ENCODE measurements at places on chromosomes 11 and 22.

DNA sequence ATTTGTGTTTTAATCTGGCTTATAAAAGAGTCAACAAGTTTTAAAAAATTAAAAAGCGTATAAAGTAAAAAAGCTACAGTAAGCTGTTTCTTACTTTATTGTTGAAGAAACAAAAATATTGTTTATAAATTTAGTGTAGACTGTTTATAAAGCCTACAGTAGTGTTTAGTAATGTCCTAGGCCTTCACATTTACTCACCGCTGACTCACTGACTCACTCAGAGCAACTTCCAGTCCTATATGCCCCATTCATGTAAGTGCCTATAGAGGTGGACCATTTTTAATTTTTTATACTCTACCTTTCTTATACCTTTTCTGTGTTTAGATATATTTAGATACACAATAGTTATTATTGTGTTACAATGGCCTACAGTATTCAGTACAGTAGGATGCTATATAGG is 12.2 kb downstream of the MPPED2 start:
- DNase-seq: no peak

DNA sequence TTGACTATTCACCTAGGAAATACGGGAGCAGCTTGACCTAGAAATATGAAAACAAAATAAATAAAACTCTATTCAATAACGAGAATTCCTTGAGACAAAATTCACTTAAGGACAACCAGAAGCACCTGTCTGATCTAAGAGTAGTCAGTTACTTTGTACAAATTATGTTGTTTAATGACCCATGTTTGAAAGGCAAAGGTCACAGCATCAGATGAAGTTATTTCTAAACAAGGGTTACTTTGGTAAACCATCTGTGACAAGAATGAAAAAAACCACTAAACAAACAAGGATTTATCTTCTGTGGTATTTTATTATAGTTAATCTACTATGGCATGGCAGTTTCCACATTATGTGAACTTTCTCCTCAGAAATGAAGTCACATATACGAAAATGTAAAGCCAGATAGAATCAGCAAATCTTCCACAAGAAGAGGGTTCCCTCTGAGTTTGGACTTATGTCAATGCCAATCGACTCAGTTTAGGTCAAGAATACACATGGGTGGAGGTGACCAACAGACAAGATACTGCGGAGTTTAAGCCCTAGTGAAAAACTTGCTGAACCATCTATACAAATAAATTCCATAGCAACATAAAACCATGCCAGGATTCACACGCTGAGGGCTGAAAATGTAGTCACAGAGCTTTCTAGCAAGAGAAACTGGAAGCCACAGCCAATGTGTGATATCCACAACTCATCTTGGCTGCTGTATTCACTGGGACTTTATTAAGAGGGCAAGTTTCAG is 53.4 kb downstream of the NCAPD3 start:
- no peak for DNase-seq

DNA sequence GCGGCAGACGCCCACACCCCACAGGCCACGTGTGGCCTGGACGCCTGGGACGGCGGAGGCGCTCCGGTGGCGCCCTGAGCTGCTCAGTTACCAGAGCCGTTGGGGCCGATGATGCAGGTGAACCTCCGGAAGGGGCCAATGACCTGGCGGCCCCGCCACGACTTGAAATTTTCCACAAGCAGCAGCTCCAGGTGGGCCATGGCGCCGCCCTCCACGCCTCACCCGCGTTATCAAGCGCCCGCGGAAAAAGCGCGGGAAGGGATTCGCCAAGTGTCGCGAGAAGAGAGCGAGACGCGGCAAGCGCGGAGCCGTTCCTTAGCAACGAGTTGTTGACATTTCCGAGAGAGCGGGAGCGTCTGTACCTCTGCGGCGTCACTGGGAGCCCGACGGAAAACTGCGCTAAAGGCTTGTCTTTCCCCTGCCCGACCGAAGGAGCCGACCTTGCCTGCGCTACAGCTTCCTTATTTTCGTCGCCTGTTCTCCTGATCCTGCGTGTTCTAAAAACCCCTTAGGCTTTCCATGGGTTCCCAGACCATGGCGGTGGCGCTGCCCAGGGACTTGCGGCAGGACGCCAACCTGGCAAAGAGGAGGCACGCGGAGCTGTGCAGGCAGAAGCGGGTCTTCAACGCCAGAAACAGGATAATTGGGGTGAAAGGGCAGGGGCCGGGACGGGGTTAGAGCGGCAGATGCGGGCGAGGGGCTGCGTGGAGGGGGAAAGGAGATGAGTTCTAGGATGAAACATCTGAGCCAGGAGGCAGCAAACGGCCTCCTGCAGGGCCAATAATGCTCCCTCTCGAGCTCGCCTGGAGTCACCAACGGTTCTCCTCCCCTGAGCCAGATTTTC is at the start of the genes RIBC2 and SMC1B:
TSS of gene RIBC2 (plus strand) at position 326 of the 844 bp plus-strand sequence. CDS start at position 520, 194 bp downstream.
TSS of gene SMC1B (minus strand) at position 232 of the 844 bp plus-strand sequence. CDS start at position 200, 32 bp downstream.
- peak; percentile 79 for DNase-seq

DNA sequence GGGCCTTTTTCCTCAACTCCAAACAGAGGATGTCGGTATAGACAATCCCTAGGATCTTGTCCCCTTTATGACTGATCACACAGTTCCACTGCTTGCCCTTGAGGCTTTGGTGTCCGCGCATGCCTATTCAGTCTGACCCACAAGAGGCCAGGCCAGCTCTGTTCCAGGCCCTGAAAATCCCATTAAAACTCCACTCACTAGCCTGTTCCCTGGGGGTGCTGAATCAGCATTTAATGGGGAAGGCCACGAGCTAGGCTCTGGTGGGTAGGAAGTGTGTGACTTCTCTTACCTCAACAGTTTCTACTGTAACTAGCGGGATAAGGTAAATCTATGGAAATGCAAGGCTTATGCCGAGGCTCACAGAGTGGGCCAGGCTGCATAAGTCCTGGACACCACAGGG is 117.7 kb downstream of the PTPRJ start:
- DNase-seq: no peak

DNA sequence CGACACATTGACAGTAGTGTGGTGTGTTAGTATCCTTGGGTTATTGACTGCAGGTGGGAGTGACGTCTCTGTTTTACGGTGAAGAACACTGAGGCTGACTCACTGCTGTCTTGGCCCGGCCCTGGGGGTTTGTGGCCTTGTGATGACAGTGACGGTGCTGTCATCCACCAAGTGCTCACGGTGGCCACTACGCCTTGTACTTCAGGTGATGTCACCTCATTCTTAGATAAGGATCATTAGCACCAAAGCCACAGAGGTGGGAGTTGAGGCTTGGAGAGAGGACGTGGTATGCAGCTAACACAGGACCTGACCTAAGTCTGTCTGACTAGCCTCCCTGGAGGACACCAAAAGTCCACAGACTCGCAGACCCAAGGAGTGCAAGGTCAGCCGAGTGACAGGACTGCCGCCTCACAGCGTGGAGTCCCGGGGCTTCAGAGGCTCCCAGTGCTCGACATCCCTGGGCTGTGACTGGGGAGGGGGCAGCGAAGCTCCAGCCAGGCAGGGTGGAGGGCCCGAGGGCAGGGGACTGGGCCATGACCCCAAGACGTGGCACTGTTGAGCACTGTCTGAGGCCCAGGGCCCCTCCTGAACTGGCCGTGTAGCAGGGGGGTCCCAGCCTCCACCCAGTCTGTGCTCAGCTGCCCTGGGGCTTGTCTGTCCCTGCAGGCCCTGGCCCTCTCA is 56.5 kb downstream of the NAT10 start:
- DNase-seq: no peak

DNA sequence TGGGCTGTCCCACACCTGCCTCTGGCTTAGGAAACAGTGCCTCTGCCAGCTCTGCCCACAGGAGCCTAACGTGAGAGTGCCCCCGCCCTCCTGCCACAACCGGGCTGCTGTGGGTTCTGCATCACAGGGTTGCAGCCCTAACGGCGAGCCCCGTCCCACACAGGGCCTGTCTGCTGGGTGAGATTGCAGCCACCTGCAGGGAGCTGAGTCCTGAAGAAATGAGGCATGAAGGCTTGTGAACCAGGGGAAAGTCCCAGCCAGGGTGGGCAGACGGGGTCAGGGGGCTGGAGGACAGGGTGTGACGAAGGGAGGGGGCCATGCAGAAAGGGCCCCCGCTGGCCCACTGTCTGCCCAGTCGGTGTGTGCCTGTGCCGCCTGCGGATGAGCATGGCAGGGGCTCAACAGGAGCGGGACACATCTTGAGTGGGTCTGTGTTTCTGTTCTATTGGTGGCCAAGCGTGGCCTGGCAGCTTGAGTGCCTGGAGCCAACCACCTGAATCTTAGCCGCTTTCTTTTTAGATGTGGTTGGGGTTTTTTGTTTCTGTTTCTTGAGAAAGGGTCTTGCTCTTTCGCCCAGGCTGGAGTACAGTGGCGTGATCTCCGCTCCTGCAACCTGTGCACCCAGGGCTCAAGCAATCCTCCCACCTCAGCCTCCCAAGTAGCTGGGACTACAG is 38.9 kb downstream of the CTTN start:
- no peak for DNase-seq

DNA sequence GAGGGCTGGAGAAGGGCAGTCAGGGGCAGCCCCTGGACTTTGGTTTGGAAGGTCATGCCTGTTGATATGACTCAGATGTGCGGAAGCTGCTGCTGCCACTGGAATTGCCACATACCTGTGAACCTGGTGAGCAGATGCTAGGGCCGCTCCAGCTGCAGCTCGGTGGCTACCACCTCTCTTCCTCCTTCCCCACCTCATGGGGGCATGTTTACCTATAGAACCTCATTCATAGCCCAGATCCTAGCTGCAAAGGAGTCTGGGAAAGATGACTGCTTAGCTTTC is 17.5 kb upstream of the TSPAN18 start:
- no peak for DNase-seq

DNA sequence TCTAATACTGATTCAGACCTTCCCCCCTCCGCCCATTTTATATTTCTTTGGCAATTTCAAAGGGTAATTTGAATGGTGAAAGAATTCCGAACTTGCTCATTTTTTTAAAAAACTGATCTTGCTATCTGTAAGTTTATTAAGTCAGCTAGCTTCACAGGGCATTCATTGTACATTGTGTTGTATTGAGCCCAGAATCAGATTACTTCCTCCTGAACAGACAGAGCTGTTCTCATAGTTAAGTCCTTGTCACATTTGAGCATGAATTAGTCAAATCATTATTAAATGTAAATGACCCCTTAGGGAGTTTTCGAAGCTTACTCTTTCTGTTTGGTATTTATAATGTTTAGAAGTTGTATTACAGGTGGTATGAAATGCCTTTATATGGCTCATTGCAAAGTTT is 34.4 kb downstream of the CYP2R1 start:
- no peak for DNase-seq

- no peak for DNase-seq
Measured at GRCh38 chr22:38878001-38878400, 6.0 kb upstream of the CBX6 start.

GRCh38 chr11:62573006-62573591 is 592 bp downstream of the EEF1G start:
- DNase-seq: no peak

GRCh38 chr22:19615867-19616581 is 91.8 kb upstream of the CLDN5 start:
- DNase-seq: no peak

DNA sequence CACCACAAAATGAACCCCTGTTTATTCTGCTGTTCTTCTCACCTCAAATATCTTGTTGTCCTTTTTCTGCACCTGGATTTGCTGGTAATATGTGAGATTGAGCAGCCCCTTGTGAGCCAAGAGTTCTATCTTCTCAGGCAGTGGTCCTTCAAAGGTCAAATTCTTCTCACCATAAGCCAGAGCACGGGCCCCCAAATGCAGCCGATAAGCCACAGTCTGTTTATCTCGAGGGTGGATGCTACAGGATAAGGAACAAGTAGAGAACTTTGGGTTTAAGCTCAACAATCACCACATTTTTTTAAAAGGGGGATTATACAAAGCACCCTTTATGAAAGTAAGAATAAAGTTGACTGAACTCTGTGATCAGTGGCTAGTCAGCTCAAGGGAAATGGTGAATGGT is 15.8 kb downstream of the TBRG1 start:
- no peak for DNase-seq

- no peak for DNase-seq
Measured at GRCh38 chr11:96906476-96906875, 516.7 kb downstream of the JRKL start.

DNA sequence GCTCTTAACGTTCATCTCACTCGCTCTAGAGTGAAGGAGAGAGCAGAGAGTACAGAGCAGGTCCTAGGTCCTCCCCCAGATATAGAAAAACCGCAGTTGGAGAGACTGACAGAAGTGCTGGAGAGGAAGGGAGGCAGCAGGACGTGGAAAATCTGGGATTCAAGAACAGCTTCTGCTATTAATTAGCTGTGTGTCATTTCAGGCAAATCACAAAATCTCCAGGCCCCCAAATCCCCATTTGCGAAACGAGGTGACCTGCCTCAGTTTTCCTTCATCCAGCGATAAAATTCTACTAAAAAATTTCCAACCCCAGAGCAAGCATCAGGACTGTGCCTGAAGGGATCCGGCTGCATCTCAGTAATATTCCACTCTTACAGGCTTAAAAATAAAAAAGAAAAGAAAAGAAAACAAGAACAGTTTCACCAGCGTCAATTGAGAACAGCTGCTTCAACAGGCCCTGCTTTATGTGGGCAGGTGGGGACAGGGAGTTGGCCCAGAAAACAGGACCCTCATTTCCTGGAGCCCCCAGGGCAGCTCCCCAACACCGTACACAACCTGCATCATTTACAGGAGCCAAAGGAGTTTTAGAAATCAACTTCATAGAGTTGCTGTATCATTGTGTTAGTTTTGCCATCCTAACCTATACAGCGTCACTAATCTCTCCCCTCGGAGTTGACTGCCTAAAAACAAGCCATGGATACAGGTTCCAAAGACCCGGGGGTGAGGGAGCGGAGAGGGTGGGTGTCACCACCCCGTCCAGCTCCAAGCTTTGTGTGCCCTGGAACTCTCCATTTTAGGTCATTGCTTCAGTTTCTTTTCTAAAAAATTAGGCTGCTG is 2.3 kb upstream of the MALAT1 start:
- no peak for DNase-seq

GRCh38 chr22:26170795-26171580 is 1.7 kb downstream of the SEZ6L start:
- no peak for DNase-seq

DNA sequence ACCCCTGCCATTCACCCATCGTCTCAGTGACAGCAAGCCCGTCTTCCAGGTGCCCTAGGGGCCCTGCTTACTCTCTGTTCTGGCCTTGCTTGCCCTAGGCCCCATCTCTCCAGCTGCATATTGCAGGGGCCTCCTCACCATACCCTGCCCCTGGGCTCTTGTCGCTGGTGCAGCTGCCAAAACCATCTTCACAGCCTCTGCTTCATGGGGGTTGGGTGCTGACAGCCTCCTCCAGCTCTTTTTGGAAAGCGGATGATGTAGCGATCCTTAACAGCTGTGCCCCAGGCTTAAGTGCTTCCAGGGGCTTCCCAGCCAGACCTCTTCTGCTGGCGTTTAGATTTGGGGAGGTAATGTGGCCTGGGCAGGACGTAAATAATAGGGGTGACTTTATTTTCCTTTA is 61.2 kb upstream of the SUSD2 start:
- DNase-seq: no peak

- DNase-seq: no peak
Measured at GRCh38 chr22:25923914-25924313, 181.9 kb downstream of the MYO18B start.

All from activated CD4-positive, alpha-beta T cell treated with anti-CD3 and anti-CD28 coated beads for 1 hour (primary cell).